ENCODE measurements at places on chromosomes 4 and X. TPM values are rescaled to one million over a fixed set of nuclear protein-coding genes. Genes with fewer than 3 reads are reported as not detected.
A peak's percentile ranks its signal among the peaks of the same experiment; 100 is the strongest.

DNA sequence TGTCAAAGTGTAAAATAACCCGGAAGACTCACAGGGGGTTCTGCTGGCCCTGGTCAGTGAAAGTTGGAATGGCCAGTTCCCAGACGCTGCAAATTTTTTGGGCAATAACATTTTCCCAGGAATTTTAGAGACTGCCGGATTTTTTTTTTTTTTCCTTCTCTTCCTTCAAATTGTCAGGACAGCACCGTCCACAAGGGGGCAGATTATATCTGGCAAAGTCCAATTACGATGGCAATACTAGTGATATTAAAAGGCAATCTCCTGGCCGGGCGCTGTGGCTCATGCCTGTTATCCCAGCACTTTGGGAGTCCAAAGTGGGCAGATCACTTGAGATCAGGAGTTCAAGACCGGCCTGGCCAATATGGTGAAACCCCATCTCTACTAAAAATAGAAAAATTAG lies 20.5 kb downstream of the SLC25A5 start:
- DNase-seq: peak; percentile 7

DNA sequence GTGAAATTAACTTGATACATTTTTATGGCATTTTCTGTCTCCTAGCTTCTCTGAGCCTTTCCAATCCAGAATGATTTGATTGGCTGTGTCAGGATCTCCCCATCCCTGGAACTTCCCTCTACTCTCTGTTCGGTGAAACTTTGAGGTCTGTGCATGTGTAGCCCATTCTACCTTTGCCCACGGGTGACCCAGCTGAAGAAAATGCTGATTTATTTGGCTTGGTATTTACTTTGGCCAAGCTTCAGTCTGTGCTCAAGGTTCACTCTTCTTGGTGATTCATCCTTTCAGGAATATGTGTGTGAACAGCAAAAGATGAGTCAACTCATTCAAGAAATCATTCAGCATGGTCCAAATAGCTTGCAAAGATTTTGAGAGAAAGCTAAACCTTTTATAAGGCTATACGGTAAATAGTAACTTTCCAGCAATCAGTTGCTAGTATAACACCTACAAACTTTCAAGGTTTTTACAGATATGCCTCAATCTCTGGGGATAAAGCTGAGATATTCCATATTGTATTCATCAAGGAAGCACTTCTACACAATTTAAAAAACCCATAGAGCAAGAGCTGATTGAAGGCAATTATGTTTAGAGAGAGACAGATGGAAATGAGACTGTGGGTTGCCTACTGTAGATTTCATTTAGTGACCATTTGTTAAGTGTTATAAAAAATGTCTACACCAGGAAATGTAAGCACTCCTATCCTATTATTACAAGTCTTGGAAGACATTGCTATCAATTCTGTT lies 233.9 kb upstream of the CXXC4 start:
- DNase-seq: no peak

GRCh38 chr4:182307746-182308145 lies 64.5 kb downstream of the TENM3 start:
- no peak for DNase-seq

DNA sequence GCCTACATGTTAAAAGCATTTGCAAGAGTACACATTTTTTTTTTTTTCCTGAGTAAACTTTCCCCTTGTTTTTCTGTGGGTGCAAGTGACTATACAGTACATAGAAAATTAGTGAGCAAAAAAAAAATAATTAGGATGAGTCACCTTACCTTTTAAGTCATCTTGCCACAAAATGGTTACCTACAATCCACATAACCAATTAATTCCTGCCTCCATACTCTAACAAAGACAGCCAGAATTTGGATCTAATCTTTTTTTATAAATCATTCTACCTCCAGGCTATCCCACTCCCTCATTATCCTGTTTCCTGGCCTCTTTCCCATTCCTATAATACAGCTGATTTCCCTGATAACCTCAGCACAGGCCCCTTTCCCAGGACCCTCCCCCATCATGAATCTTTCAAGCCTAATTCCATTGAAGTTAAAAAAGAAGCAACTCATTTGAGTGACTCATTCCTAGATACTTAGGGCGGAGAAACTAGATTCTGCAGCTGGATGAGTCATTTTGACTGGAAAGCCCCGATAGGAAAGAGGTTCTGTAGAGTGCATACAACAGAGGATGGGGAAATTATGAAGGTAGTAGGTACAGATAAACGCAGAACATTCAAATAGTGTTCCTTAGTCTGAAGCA lies 128.2 kb downstream of the C4orf51 start:
- no peak for DNase-seq

DNA sequence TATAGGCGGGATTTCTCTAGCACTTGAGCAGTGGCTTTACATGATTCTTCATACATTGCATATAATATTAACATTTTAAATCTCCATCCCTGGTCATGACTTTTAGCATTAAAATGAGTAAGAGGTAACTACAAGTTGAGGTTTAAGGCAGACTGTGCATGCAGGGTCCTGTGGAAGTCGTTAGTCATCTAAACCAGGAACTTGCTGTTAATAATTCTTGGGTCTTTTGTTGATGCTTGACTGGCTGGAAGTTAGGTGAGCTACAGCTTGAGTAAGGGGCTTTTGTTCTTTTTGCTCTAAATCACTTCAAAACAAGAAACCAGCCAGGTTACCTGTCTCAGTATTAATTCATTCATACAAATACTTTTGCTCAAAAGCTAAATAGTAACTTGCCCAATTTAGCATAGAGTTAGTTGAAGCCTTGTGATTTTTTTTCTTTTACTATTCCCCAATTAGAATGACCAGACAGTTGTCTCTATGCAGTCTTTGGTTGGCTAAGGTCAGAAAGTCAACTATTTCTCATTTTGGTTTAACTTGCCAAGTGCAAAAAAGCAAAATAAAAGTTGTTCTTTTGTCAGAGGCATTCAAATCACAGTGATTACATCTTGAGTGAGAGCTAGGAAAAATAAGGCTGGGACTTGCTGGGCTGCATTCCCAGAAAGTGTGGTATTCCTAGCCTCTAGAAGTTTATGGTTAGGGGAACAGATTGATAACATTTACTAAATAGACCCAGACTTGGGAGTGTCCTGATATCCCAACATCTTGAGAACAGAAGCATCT lies 516.9 kb downstream of the PDHA2 start:
- DNase-seq: no peak

GRCh38 chr4:174512745-174513144 lies 9.5 kb downstream of the HPGD start:
- DNase-seq: no peak

DNA sequence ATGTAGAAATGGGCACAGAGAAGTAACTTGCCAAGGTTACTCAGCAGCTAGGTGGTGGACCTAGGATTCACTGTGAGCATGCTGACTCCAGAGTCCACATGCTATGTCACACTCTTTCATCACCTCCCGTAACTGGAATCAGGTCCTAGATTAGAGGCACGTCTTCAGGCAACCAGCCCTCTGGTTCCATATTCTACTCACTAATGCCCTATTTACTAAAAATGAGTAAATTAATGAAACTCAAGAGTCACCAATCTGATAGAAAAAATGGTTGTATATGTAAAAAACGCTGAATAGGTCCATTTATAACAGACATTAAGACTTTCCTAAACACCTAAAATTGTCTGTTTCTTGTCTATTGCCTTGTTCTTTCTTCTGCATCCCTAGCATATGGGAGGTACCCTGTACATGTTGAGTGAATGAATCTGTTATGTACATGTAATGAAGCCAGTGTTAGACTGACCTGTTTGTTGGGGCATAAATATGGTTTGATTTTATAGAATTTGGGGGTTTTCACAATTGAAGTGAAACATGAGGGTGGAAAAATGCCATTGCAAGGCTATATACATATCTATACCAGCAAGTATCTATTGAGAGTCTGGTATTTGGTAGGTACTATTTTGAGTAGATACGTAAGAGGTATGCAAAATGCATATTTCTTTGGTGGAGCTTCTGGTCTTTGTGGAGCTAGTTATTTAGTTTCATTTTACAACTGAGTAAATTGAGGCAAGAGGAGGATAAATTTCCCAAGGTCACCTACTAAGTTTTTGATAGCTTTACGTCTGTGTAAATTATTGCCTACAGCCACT lies 7.5 kb upstream of the RUFY3 start:
- no peak for DNase-seq

GRCh38 chr4:80196259-80196921 lies 913 bp upstream of the PRDM8 start:
- no peak for DNase-seq

GRCh38 chrX:130566028-130566683 lies 164.4 kb downstream of the RBMX2 start:
- no peak for DNase-seq

DNA sequence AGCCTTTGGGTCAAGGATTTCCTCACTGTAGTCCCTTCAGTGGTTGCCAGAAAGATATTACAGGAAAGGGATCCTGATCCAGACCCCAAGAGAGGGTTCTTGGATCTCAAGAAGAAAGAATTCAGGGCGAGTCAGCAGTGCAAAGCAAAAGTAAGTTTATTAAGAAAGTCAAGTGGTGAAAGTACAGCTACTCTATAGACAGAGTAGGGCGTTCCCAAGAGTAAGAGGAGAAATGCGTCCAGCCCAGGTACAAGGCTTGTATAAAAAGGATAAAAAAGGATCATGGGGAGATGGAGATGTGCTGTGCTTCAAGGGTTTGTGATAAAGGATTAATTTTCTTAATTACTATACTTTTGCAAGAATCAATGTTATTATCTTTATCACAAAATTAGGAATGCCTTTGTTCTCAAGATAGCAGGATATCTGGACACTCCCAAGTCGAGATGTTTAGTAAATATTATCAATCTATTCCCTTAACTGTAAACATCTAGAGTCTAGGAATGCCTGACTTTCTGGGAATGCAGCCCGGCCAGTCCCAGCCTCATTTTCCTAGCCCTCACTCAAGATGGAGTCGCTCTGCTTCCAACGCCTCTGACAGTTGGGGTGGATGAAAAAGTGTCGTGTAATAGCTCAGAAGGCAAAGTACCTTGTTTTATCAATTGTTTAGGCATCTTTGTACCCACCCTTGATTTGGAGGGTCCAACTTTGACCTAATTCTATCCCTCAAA lies 360.7 kb downstream of the GPM6A start:
- no peak for DNase-seq

DNA sequence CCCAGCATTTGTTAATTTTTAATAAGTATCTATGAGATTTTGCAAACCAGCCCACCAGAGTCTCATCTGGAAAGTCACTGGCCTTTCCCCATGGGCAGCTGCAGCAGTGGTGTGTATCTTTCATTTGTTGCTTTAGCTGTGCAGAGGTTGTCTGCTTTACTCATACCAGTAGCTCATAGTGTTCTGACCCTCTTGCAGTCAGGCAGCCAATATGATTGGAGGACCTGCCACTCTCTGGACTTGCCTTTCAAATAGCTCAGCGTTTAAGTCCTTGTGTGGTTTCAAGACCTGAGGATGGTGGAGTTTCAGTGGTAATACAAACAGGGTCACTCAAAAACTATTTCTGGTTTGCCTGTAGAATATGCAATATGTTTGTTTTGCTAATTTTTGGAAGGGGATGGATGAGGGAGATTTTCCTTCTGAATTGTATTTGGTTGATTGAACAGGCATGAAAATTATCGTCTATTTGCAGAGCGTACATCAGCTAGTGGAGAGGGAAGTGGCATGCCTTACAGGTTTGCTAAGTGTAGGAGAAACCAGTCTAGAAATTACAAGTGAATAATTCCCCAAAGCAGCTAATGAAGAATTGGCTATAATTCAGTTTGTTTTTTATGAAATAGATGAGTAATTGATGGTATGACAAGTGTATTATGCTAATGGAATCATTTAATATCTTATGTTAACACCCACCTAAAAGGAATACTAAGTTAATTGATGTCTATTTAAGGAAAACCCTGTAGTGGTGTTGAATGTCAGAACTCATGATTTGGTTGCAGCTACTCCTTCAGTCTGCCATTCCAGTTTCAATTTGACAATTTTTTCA lies 8.9 kb downstream of the POLA1 start:
- DNase-seq: no peak

DNA sequence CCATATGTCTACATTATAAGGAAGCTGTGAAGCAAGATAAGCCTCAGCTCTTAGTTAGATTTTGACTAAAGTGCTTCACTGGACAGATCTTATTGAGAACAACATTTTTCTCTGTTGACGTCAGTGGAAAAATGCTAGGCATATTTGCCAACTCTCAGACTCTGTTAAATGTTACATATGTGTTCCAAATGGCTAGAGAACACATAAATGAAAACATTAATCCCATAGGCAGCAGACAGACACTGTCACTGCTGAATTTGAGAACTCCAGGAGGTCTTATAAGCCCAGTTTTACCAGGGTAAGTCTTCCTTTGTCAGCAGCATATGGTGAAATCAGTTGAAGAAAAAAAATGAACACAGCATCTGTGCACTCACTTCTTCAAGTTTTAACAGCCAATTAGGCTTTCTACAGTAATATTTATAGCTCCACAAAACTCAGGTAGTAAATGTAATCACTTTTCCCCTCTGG lies 186.9 kb downstream of the CAMK2D start:
- no peak for DNase-seq

DNA sequence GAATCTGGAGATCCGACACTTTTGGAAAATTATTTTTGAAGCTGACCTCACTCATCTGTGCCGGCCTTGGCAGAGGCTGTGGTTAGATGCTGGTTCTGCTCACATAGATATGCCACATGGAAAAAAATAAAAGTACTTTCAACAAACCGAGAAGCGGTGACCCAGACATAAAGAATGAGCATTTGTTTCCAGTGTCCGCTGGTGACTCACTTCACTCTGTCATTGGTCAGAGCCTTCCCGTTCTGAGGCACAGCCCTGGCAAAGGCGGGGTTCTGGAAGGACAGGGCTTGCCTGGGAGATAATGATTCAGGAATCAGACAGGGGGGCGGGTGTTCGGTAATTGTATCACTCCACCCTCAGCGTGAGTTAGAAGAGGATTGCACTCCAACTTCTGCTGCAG lies 172.4 kb upstream of the MXRA5 start:
- DNase-seq: no peak

DNA sequence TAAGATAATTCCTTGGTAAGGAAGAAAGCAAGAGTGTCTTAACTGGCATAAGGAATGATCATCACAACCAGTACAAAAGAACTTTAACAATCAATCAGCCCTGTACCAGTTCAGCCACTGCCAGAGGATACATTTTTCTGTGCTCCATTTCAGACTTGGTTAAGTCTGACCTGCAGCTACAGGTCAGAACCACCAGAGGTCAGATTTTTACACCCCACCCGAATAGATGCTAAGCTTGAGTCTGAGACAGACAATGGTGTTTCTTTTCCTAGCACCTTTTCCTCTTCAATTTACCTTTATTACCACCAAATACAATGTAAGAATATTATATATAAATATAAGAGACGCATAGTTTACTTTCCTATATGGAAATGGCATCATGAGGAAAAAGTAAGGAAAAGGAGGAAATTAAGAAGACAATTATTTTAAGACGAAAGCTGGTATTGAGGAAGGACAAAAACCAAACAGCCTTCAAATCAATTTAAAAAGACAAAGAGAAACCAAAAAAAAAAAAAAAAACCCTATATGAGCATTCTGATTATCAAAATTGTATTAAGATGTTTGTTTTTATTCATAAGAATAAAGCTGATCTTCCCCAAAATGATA lies 215.3 kb upstream of the TTC29 start:
- no peak for DNase-seq

- DNase-seq: no peak
Observed at GRCh38 chrX:65635378-65635777, 32.1 kb upstream of the MSN start.

NUDT11 gene
- 0.27 TPM for total RNA-seq

SPANXB1 gene
- not detected for total RNA-seq

SPANXA1 gene
- total RNA-seq: not detected

THOC2 gene
- 89.5 TPM for total RNA-seq

TLR1 gene
- 9.8 TPM for total RNA-seq

GNL3L gene
- total RNA-seq: 38.5 TPM

GPRASP3 gene
- 2.1 TPM for total RNA-seq

All from CD4-positive, CD25-positive, alpha-beta regulatory T cell (primary cell).